ENCODE measurements at places on chromosomes 11 and 22.

DNA sequence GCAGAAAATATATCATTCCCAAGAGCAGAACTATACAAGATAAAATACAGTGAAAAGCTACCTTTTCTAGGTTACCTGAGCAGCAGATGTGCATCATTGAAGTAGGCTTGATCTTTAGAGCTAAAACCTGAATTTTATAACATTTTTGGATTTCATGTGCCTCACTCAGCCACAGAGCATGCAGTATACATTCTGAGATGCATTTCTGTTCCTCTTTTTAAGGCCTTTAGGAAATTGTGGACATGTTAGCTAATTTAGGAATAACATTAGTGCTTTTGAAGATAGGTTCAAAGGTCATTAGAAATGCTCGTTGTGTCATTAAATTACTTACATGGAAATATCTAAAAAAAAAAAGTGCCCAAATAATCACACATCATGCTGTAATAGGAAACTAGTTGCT lies 230.6 kb upstream of the PDGFD start:
- no peak for DNase-seq

DNA sequence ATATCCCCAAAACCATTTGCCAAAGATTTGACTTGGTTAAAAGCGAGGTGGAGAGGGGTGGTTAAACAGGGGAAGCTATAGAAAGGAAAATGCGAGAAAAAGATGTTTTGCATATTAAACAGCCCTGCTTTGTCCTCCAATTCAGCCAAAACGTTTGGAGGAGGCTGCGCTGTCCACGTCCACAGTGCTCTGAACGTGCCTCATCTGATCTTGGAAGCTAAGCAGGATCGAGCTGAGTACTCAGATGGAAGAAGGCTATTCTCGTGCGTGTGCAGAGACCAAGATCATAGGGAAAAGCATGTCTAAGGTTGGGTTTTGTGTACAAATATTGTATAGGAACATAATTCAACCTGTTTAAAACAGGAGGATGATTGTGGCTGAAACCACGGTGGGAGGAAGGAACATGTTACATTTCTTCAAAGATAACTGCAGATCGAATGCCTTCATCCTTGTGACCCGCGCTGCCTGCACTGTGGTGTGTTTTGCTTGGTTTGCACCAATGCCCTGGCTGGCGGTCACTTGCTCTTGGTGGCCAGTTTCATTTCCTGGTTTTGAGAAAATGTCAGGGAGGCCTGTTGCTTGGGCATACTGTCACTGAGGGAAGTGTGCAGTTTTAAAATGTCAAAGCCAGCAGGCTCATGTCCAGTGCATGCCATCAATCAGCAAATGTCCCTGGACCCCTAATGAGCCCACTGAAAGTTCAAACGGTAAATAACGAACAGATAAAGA lies 40.4 kb downstream of the FLI1 start:
- no peak for DNase-seq

DNA sequence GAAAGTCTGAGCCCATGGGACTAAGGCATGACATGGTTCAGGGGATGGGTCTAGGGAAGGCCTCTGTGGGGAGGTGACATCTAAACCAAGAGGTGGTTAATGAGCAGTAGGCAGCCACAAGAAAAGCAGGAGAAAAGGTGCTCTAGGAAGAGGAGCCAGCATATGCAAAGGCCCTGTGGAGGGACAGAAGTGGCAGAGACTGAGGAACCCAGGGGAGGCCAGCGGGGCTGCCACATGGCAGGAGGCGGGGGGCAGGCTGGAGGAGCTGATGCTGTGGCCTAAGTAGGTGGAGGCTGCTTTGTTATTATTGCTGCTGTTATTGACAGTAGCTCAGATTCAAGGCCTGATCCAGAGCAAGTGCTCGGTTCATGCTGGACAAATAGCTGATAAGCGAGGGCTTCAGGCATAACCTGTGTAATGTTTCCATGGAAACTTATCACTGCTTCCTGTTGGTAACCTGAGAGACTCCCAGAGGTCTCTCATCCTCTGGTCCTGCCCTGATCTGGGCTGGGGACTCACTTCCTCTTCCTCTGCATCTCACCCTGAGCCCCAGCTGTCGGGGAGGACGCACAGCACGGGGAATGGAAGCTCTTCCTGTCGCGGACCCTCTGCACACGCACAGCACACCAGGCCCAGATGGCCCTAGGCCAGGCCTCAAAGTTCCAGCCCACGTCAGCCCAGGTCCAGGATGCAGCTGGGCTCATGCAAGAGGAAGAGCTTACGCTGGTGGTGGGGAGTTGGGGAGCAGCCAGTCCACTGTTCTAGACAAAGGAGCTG lies 75.2 kb upstream of the TP53I11 start:
- DNase-seq, result no peak

DNA sequence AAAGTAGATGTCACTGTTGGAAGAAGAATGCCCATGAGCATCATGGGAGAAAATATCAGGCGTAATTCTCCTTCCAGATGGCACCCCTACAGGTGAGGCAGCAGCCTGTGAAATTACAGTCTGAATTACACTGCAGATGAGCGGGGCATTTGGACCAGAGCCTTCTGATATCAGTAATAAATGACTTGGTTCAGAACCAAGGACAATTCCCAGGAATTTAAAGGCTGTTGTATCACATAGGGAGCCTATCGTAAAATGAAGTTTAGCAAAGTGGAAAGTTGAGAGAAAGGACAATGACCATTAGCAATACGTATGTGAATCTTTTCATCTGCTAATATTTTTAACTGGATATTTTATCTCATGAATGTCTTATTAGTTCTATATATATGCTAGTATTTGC lies 61.3 kb downstream of the PRMT3 start:
- no peak for DNase-seq

- DNase-seq, result no peak
Measured at GRCh38 chr11:94639901-94640721, 72.9 kb downstream of the PIWIL4 start.

GRCh38 chr22:30606455-30607299 lies at the start of gene TCN2:
TSS of gene TCN2 (plus strand) at chr22:30607174. CDS start at chr22:30607332, 158 bp downstream.
- no peak for DNase-seq

DNA sequence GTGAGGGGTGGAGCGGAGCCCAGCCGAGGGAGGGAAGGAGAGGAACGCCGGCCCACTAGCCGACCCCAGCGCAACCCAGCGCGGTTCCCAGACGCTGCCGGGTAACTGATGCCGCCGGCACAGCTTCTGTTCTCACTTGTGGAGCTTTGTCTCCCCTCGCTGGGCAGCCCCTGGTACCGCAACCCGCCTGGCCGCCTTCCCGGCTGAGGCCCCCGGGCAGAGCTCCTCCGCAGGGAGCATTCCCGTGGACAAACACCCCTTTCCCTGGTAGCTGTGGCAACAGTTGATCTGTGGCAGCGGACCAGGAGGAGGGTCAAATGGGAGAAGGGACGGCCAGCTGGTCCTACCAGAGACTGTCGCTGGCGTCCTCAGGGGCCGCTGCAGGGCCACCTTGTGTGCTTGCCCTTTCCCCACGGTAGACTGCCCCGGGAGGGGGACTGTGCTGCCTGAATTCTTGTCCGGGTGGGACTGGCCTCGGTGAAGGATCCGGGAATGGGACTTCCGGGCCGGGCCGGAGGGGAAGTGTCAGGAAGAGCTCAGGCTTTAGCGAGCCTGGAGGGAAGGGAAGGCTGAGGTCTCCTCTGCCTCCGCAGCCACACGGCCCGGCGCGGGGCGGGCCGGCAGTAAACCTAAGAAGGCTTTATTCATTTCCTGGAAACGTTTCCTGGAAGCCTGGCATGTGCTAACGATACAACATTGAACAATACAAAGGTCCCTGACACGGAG lies 468.0 kb downstream of the OPCML start:
- DNase-seq, result no peak

- DNase-seq, result no peak
Measured at GRCh38 chr11:129817534-129818051, 1.9 kb downstream of the TMEM45B start.

GRCh38 chr11:59368238-59369022 lies 9.7 kb downstream of the OR5AN1 start:
- no peak for DNase-seq

DNA sequence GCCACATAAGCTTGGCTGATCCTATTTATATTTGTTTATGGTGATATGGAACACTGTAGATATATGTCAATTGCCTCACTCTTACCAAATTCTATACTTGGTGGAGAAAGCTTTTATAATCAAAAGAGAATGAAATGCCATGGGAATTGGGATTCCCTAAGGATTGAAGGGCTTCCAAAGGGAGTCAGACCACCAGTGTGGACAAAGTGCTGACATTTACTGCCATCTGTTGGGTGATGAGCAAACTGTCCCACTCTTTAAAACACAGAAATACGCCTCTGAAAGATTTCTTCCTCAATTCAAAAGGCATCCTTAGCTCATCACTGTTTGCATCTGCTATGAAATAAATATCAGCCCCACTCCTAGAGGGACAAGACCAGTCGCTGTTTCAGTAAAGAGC lies 7.1 kb downstream of the SLC1A2 start:
- DNase-seq, result no peak

GRCh38 chr11:70876685-70877084 lies 375.7 kb downstream of the SHANK2 start:
- DNase-seq, result no peak

- no peak for DNase-seq
Measured at GRCh38 chr22:34015642-34016041, 95.4 kb upstream of the LARGE1 start.

GRCh38 chr11:30089921-30090320 lies 73.1 kb upstream of the KCNA4 start:
- no peak for DNase-seq

- DNase-seq, result no peak
Measured at GRCh38 chr22:45608763-45609180, 62.9 kb upstream of the ATXN10 start.

GRCh38 chr11:122709039-122709760 lies 53.7 kb downstream of the UBASH3B start:
- no peak for DNase-seq

DNA sequence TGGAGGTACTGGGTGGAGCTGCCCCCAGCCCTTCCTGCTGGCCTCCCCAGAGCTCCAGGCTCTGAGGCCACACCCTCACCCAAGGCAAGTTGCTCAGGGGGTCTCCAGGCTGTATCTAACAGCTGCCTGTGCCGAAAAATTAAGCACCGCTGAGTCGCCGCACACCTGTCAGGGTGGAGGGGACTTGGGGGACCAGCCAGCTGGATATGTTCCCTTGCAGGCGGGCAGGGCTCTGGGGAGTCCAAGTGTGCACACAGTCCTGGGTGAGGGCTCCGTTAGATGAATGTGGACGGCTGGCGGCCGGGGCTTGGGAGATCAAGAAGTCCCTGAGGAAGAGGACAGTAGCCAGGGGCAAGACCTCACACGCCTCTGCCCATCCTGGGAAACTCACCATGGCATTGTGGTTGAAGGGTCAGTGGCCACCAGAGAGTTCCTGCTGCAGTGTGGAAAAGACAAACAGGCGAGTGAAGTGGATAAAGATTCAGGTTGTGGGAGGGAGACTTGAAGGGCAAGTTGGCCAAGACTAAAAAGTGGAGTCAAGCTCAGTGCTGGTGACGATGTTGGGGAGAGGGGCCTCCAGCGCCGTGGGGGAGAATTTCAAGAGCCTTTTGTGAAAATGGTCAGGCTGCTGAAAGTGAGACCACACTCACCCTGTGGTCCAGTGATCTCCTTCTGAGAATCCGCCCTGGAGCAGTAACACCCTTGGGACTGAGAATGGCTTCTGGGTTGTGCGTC lies 69.6 kb downstream of the CDKN1C start:
- no peak for DNase-seq

DNA sequence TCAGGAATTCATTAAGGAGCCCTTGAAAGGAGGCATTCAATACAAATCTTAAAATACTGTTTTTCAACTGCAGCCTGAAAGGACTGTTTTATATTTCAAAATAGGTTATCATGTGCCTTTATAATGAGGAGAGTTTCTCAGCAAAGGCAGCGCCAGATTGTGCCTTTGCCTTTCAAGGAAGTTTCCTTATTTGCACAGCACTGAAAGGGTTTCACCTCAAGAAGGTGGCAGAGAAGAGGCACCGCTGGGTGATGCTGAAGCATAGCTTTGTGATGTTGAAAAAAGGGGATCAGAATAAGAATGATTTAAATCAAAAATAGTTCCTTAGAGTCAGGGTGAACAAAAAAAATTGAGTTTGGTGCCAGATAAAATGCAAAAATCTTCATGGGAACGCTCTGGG lies 601.0 kb upstream of the KIRREL3 start:
- DNase-seq, result no peak

GRCh38 chr22:29041408-29041807 lies 20.2 kb downstream of the C22orf31 start:
- no peak for DNase-seq

- no peak for DNase-seq
Measured at GRCh38 chr22:41030891-41031290, 61.5 kb upstream of the EP300 start.

GRCh38 chr11:15568440-15568839 lies 453.7 kb downstream of the INSC start:
- no peak for DNase-seq

DNA sequence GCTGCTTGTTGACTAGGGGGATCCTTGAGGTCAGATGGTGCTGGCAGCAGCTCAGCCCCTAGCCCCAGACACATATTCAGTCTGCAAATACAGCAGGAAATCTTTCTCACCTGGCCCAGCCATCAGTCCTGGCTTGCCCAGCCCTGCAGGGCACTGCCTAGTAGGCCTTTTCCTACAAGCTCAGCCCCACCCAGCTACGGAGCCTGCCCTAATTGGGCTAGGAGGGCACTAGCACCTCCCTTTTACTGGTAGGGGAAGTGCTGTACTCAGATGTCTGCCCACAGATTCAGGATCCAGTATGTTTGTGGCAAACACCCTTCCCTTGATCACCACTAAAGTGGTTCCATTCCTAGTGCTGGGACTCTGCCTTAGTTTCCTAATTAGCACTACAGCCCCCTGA lies 257.1 kb upstream of the CADM1 start:
- DNase-seq, result no peak

DNA sequence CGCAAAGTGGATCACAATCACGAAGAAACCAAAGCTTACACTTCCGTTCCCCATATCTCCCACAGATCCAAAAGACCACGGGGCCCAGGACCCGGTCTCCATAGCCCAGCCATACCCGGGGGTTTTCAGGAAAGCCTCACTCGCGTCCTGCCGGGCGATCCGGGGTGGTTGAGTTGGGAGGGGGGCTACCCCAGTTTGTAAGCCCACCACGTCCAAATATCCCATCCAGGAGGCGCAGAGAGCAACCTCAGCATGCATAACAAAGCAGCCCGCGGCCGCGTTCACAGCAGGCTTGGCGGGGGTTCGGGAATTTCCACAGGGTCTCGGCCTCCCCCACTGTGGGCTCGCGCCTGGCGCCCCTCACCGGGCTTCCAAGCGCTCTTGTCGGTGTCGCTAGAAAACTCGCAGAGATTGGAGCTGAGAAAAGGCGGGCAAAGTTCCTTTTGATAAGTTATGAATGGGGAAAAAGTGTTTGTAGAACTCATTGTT lies 9.5 kb downstream of the SDF2L1 start:
- DNase-seq, result no peak

- DNase-seq, result no peak
Measured at GRCh38 chr11:893008-893654, 17.5 kb downstream of the CHID1 start.

DNA sequence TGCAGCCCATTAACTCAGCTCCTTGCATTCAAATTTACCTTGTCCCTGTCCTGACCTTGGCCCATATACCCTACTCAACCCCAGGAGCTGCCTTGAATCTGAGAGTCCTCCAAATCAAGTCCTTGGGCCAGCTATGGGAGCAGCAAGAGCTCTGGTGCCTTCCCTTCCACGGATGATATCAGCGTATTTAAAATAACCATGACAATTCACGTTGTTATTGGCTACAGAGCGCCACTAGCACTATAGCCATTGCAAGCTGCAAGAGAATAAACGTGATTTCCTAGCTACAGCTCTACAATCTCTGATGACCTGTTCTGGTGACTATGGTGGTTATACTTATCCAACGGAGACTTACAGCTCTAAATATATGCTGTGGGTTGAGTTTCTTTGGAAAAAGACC lies 357.8 kb downstream of the LARGE1 start:
- DNase-seq, result no peak

Measured in activated CD8-positive, alpha-beta memory T cell treated with anti-CD3 and anti-CD28 coated beads, Interleukin-2, amount 50 U/mL, for 4 hours (primary cell).